ENCODE measurements at places on chromosomes 12 and 14.

DNA sequence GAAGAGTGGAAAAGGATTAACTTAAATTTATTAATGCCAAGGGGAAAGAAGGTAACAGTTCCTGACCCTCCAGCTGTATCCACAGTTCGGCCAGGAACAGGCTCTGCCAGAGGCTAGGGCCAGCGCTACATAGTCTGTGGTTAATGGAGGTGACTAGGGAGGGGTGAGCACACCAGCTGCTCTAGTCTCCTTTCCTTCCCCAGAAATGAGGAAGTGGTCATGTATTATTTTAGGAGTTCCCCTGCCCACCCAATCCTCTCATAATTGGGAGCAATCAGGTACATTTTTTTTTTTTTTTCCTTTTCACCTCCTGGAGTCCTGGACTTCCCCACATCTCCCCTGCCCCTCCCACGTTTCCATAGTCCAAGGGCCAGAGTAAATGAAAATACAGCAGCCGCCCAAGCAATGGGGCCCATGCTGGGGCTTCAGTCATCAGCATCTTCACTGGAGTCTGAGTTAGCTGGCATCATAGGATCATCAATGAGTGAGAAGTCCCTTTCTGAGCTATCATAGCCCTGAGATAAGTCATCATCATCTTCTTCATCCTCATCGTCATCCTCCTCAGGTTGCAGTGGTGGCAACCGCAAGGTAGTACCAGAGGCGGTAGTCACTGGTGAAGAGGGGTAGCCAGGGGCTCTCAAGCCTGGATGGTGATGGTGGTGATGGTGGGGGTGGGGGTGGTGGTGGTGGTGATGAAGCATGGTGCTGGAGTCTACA is 1.5 kb upstream of the SUPT16H start:
- DNase-seq, result no peak

DNA sequence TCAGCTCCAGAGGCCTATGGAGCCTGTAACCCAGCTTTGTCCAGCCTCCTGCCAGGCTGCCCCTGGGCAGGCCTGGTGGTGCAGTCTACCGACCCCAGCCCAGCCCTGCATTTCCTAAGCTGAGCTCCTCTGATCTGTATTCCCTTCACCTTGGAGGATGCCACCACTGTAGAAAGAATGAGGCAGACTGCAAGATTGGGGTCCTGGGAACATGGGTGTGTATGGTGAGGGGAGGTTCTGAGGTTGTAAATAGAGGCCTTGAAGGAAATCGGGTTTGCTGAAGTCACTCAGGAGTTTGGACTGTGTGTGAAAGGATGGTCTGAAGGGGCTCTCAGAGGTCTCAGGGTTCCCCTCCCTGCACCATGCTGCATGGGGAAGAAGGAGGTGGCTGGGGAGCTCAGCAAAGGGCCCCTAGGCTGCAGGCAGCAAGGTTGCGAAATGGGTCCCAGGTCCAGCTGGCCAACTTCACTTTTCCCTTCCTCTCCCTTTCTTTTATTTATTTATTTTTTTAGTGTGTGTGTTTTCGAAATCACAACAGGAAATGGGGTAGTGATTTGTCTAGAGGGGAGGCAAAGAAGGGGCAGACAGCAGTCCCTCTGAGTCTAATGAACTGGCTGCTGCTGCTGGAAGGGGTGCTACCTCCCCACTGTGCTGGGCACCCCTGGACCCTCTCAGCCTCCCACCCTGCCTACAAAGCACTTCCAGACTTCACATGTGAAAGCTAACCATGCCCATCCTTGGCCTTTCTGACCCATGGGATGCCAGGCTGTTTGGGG is 1.2 kb upstream of the LRP1-AS start:
- no peak for DNase-seq

DNA sequence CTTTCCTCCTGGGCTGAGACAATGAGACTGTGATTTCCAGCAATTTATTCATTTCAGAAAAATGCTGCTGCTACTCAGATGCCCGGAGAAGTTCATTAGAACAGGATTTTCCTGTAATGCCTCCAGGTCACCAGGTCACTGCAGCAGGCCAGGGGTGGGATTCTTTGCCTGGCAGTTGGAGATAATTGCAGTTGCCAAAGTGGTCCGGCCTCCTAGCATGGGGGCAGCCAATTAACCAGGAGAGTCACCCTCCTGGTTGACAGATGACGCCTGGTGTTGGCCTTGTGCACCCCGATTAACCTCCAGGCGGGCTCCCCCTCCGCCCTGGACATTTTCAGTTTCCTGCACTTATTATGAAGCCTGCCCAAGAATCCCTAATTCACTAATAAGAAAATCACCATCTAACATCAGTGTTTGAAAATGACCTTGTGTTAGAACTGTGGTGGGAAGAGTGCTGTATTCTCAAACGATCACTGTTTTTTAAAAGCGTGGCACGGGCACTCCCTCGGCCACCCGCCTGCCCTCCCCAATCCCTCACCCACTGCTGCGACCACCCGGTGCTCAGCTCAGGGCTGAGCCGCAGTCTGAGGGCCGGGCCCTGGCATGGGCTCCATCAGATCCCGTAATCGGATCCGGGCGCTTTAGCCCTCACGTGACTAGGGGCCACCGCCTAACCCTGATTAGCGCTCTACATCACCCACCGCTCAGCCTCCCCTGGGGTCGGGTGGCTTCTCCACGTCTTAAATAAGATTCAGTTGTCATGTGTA is 12.9 kb downstream of the RIMBP2 start:
- no peak for DNase-seq

- no peak for DNase-seq
These were observed 427.7 kb downstream of the FUT8 start for GRCh38 chr14:65840118-65840751.

DNA sequence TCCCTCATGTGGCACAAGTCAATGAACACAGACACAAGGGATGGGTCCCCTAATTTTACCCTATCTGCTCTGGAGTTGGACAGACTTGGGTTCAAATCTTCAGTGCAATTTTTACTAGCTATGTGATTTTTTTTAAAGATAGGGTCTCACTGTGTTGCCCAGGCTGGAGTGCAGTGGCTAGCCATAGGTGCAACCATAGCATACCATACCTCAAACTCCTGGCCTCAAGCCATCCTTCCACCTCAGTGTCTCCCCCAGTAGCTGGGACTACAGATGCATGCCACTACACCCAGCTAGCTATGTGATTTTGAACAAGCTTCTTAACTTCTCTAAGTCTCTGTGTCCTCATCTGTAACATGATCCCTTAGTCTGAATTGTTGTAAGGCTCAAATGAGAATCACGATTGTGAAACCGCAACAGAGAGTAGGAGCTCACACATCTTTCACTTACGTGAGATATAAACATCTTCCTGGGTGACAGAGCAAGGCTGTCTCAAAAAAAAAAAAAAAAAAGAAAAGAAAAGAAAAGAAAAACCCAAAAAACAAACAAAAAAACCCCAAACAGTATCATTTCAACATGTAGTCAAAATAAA is 4.7 kb downstream of the CALCOCO1 start:
- DNase-seq, result no peak

GRCh38 chr12:57090490-57090889 is 1.6 kb downstream of the NAB2 start:
- no peak for DNase-seq

DNA sequence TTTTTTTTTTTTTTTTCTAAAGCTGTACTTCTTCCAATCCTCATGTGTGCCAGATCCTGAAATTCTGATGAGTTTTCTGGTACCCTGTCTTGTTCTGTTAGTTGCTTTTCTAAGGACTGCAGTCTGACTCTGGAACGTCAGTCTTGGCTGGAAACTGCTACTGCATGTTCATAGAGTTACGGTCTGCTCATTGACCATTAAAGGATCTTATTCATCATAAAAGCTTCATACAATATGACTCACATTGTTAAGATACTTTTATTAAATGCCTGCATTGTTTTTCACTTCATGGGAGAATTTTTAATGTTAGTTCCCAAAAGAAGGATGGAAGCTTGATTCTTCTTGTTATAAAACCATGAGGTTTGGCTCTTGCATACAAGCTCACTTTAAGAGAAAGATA is 233.6 kb downstream of the SYT10 start:
- no peak for DNase-seq

- no peak for DNase-seq
These were observed 1.7 kb upstream of the SCNN1A start for GRCh38 chr12:6376870-6377666.

- DNase-seq, result no peak
These were observed 151.5 kb downstream of the ATXN7L3B start for GRCh38 chr12:74689071-74689655.

- no peak for DNase-seq
These were observed 6.7 kb upstream of the PTGER2 start for GRCh38 chr14:52307376-52307775.

- DNase-seq, result no peak
These were observed 43.4 kb upstream of the CFAP54 start for GRCh38 chr12:96445691-96446583.

GRCh38 chr12:2902272-2902880 is 11.7 kb downstream of the TULP3 start:
- DNase-seq, result peak; percentile 19

DNA sequence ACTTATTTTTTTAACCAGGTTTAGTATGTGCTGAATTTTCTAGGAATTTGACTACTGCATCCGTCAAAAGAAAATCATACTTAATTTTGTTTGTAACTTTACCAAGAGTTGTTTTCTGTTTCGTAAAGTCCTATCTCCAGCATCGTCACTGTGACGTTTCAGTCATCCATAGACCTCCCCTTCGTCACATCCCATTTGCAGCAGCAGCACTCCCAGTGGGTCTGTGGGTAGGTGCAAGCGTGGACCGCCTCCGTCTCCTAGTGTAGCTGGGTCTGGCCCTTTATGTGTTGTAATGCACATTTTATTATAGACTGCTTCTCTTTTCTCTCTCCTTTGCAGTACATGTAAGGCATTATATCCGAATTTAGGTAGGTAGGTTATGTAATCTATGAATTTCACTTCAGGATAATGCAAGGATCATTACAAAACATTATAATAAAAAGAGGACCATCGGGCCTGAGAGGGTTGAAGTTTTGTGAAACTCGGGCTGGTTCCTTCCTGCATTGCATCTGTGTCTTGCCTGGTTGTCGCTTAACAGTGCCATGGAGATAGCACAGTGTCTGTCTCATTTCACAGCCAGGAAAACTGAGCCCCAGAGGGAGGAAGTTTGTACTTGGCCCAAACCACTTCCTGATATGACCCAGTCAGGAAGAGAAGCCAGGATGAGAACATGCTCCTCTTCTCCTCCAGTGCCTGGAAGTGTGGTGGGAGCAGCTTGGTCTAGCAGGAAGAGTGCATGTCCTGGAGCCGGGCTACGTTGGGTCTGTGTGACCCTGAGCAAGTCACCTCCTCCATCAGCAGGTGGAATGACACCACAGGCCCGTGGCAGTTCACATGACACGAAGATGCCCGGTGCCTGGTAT is 41.3 kb downstream of the EVL start:
- DNase-seq, result no peak

DNA sequence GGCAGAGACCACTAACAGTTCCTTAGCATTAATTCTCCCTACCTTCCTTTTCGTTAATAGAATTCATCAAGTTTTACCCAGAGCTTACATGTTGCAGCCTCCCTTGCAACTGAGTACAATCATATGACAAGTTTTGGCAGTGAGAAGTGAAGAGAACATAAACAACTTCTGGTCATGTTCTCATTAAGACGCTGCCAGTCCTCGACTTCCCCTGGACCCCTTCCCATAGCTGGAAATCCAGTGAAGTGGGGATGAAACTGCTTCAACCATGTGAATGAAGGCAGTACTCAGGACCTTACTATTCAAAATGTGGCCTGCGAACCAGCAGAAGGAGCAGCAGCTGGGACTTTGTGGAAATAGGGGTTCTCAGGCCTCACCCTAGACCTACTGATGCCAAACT is 133.9 kb downstream of the SPTSSA start:
- no peak for DNase-seq

GRCh38 chr12:13200841-13201240 is 4.3 kb downstream of the EMP1 start:
- no peak for DNase-seq

DNA sequence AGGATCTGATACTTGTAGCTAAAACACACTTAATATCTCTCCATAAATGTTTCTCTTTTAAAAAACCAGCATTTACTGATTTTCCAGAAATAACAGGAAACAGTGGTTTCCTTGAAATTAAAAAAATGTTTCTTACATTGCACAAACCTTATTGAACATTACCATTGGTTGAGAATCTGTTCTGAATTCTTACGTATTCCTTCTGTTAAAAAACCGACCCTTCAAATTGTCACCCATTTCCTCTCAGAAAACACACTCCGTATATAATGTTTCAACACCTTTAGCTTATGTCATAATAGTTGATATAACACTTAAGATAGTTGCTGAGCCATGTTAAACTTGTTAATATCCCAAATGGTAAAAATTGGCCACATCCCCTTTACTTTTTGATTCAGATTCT is 51.2 kb downstream of the MSRB3 start:
- DNase-seq, result no peak

- no peak for DNase-seq
These were observed 78.2 kb upstream of the CFL2 start for GRCh38 chr14:34792598-34792997.

DNA sequence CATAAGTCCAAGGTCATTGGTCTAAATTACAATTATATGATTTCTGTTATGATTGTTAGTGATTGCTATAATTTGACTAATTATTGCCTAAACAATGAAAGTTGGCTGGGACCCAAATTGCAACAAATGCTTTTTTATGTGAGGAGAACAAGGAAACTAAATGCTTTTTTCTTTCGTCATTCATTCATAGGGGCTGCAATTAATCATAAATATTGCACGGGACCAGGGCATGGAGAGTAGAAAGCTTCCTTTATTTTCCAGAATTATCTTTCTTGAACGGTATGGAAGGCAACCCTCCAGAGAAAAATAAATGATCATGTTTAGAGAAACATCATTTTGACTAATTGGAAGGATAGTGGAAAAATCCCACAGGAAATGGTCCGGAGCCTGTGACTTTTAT is 32.6 kb upstream of the ARHGAP5 start:
- DNase-seq, result no peak

GRCh38 chr14:97838986-97839385 is 1041.8 kb downstream of the VRK1 start:
- no peak for DNase-seq

- DNase-seq, result no peak
These were observed 61.7 kb downstream of the MYRFL start for GRCh38 chr12:69886715-69887114.

- peak; percentile 62 for DNase-seq
These were observed 11.6 kb downstream of the PLEKHG3 start for GRCh38 chr14:64715628-64716412.

DNA sequence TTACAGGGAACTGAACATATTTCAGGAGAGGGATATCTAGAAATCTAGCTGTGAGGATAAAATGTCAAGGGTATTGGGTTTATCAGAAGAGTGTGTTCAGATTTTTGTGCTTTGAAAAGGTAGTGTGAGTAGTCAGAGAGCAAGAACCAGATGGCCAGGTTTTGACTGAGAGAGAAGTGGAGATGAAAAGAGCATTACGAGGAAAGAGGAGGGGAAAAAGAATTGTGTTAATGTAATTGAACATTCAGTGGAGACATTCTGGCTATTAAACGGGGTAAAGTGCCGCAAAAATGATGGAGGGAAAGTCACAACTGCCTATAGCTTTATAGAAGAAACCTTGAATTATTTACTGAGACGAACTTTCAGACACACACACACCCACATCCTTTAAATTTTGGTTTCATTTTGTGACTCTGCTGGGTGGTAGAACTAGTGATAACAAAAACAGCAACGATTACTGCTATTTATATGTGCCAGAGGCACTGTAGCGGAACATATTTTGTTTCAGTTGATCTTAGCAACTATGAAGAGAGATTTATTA is 213.6 kb downstream of the ERC1 start:
- no peak for DNase-seq

- DNase-seq, result no peak
These were observed 115.3 kb downstream of the ALG10B start for GRCh38 chr12:38431921-38432320.

GRCh38 chr14:51323492-51323891 is 83.4 kb downstream of the TMX1 start:
- no peak for DNase-seq

Data from anterior cingulate cortex (tissue), 58 donors.